ENCODE measurements at places on chromosomes 13 and 19.

GRCh38 chr13:88675347-88675996 lies 1004.3 kb downstream of the SLITRK5 start:
- no peak for DNase-seq

DNA sequence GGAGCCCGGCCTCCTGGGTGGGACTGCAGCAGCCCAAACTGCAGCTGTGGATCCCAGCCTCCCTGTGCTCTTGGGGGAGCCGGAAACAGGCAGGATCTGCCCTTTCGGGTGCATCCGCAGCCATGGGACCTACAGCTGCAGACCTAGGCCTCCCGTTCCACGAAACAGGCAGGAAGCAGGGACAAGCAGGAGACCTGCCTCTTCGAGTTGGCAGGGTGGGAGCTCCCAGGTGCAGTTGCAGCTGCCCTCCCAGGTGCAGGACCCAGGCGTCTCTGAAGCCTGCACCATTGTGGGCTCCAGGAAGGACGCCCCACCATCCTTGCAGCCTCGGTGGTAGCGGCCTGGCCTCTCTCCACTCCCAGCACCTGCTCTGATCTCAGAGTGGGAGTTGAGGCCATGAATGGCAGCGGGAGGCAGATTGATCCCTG lies 189.0 kb upstream of the KLHL1 start:
- DNase-seq = no peak

DNA sequence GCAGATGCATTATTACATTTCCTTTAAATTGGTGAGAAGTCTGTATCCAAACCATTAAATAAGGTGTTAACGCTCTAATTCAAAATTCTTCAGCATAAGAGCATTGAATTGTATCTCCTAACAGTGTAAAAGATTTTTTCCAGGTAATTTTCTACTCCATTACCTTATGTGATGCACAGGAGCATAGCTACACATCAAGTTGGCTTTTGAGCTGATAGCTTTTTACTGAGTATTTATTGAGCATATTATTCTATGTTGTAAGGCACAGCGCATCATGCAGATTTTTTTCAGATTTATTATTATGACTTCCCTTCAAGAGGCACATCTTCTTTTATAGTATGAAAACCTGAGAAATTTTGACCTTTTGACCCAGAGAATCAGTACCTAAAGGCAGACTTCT lies 270.7 kb upstream of the MIR17HG start:
- no peak for DNase-seq

GRCh38 chr13:114286808-114287207 lies 5.4 kb downstream of the UPF3A start:
- no peak for DNase-seq

DNA sequence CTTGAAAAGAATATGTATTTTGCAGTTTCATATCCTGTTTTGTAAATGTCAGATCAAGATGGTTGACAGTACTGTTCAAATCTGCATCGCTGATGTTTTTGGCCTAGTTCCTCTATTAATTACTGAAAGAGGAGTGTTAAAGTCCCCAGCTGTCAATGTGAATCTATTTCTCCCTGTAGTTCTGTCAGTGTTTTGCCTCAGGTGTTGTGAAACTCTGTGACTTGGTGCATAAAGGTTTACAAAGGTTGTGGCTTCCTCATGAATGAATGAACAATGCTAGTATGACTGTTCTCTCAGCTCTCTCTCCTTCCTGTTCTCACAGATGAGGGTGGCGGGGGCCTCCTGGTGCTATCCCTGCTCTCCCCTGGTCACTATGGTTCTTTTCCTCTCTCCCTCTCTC lies 142.4 kb downstream of the MYCBP2 start:
- DNase-seq = no peak

GRCh38 chr19:11519138-11519537 lies 9.8 kb downstream of the ECSIT start:
- no peak for DNase-seq

- no peak for DNase-seq
These were observed 435.7 kb downstream of the SLITRK6 start for GRCh38 chr13:85363504-85363903.

DNA sequence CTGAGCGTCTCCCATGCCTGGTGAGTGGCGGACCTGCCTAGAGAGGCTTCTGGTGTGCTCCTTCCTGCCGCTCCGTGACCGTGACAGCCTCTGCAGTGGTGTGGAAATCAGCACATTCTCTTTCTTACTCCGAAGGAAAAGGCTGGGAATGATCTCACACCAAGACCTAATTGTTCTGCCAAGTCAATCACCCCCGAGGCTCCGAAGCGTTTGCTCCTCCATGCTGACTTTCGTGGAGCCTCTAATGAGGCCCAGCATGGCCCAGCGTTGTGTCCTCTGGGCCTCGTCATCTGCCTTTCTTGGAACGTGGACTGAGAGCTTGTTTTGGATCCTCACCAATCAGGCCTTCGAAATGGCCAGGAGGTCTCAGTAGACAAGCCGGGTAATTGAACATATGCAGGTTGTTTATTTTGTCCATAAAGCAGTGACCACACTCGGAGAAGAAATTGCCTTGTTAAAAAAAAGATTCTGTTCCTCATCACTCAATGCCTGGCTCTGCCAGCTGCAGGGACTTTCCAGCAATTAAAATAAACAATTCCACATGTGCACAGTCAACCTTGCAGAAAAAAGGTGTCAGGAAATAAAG lies 107.1 kb downstream of the UBL3 start:
- DNase-seq = no peak

GRCh38 chr19:8044018-8044417 lies 8.5 kb upstream of the CCL25 start:
- no peak for DNase-seq

DNA sequence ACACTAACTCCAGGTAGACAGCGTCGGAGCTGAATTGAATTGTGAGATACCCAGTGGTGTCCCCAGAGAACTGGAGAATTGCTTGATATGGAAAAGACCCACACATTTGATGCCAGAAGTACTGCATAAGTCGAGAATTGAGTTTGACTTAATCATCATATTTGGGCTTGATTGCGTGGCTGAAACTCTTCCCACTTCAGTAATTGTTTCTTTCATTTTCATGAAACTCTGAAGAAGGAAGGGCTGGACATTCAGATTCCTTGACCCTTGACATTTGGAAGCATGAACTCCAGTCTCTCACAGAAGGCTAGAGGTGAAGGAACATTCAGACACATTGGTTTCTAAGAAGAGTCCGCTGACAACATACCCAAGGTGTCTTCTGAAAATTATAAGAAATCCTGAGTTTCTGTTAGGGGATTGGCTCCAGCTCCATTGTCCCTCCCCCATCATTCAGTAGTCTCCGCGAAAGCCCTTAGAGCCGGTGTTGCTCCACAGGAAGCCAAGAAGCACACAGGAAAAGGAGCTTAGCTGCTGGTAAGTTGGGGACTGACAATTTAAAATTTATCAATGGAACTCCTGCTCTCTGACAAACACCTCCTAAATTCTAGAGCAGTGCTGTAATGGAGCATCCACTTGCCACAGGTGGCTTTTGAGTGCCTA lies at the start of gene FPR2:
Gene FPR2, plus strand, starts transcription at position 484 of the 660 bp plus-strand sequence. CDS start 7,479 bp downstream, outside the sequence.
- no peak for DNase-seq

GRCh38 chr13:66618702-66619101 lies 611.4 kb downstream of the PCDH9 start:
- DNase-seq = no peak

DNA sequence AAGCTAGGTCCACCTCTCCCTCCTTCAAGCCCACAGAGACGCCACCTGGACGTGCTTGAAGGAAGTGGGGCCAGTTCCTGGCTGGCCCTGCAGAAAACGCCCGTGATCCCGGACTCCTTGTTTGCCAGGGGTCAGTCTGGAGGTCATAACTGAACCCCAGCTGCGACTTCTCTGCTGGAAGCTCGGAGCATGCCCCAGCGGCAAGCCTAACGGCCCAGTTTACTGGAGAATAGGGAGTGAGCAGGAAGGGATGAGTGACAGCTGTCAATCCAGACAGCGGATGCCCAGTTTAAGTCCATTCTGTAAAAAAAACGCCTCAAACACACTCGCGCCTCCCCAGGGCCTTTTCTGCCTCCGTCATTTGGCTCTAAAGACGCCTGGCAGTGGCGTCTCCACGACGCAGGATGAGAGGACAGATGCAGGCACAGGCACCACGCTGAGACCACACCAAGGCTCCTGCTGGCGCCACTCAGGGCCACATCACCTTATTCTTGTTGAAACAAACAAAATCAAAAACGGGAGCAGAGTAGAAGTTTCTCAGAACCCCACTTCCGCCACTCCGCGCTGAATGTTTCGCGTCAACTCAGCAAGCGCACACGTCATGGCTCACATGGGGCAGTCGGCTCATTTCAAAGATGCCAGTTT lies 57.6 kb downstream of the RASA3 start:
- DNase-seq = no peak

- no peak for DNase-seq
These were observed 6.4 kb downstream of the LYL1 start for GRCh38 chr19:13095934-13096927.

DNA sequence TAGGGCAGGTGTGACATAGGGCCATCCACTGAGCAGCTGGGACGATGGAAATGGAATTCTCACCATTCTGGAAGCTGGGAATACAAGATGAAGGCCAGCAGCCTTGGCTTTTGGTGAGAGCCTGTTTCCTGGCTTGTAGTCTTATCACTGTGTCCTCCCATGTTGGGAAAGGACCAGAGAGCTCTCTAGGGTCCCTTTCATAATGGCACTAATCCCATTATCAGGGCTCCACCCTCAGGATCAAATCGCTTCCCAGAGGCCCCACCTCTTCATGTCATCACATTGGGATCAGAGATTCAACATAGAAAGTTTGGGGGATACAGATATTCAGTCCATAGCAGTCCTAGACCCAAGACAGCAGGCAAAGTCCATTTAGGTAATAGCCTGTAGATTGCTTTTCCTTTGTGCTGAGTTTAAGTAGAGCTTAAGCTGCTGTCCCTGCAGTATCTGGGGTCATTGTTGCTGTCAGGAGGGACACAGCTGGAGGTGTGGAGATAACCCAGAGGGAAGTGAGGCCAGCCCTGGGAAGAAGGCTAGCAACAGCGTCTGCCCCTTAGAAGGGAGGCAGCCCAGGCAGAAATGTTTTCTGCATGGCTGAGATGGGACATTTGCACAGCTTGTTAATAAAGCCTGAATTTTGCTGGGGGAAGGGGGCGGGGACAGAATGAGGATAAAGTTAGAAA lies 136.5 kb upstream of the GPR12 start:
- no peak for DNase-seq

DNA sequence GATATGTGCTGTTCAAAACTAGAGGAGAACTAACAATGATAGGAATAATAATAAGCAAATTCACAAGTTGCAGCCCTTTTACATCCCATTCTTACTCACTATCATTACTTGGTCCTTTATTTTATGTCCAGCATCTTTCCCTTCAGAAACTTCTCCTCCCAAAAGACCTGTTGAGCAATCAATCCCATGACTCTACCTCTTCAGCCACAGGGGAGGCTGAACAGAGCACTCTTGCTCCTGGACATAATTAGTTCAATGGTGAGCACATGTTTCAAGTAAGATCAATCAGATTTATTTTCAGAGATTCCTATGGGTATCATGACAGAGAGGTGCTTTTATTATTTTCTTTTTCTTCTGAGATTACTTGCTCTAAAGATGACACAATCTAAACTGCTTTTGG lies 260.0 kb downstream of the COG6 start:
- DNase-seq = no peak

DNA sequence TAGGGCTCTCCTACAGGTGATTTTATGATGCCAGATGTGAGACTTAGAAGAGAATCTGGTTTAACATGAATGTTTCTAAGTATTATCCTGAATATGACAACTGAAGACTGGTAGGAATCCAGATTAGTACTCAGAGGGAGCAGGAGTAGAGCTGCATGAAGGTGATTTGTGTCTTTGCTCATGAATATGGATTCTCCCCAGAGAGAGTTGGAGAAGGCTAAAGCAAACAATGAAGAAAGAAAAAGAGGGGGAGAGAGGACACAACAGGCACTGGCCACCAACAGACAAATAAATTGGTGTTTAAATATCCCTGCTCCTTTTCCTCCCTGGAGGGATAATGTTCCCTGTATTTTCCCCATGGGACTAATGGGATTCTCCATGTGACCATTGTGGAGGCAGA lies 427.0 kb upstream of the KLF12 start:
- DNase-seq = no peak

DNA sequence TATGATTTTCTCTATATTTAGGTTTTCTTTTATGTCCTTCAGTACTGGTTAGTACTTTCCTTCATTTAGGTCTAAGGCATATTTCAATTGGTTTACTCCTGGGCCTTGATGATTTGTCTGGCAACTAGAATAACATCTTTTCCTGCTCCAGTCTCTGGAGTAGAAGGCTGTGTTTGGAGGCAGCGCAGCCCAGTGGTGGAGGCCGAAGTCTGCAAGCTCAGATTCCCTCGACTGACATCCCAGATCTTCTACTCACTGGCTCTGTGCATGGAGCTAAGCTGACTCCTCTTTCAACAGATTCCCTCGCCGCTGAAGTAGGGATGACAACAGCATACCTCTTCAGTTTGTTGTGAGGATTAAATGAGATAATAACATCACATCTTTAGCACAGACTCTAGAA lies 141.0 kb downstream of the RAP2A start:
- DNase-seq = no peak

DNA sequence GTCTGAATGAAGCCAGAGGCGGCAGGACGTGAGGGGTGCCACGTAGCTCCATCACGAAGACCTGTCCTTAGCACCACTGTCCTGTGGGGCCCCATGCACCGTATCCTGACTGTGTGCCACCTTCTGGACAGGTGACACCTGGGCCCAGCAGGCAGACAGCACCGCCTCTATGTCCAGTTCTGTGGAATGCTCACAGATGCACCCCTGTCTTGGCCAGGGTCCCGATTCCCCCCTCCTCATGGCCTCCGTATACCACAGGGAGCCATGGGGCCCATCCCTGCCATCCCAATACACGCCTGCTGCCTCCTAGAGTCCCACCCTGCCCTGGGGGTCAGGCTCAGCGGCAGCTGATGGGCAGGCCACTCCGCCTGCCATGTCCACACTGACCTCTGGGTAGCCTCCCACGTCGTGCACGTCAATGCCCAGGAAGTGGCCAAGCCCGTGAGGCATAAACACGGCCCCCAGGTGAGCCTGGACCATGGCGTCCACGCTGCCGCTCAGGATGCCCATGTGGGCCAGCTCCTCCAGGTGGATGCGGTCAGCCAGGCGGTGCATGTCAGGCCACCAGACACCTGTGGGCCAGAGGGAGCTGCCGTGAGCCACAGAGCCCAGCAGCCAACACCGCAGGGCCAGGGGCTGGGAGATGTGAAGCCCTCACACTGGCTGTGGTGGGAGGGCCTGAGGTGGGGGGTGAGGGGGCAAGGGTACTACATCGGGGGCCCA lies 17.6 kb downstream of the CEBPG start:
- no peak for DNase-seq

DNA sequence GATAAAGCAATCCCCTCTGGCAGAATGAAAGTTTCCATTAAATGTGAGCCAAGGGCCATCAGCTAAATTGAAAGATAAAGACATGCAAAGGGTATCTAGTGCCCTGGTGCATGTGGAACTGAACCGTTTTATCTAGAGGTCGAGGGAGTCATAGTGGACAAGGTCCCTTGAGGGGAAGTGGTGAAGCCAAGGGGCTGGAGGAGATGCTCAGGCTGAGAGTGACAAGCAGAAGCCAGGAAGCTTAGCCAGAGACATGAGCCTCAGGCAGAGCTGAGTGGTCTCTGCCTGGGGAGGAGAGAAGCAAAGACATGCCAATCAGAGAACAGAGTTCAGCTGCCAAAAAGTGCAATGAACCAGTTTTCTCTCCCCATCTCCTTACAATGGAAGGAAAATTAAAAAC lies 68.1 kb upstream of the SLC10A2 start:
- DNase-seq = no peak

- DNase-seq = no peak
These were observed 535 bp downstream of the COL5A3 start for GRCh38 chr19:10009714-10010224.

GRCh38 chr13:66312312-66313087 lies 917.6 kb downstream of the PCDH9 start:
- no peak for DNase-seq
